SK-N-MC (cell line): ENCODE measurements at places on chromosomes 3 and 15.

- DNase-seq: no peak
These were observed 567.3 kb upstream of the ZNF717 start for GRCh38 chr3:76352511-76353284.

DNA sequence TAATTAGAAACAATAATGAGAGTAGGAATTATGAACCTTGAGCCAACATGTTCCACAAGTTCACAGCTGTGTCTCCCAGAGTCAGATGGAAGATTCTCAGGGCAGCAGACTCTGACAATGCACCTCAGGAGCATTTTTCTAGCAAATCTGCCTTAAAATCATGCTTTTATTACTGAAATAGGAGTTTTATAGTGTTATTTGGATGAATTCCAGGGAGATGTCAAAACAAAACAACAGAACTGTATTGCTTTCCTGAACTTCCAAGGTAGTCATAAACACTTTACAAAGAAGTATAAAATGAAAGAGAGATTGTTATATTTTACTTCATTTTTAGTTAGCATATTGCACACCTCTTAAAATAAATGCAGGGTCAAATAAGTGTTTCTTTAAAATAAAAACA lies 77.0 kb downstream of the P3H2 start:
- no peak for DNase-seq

- no peak for DNase-seq
These were observed 33.9 kb downstream of the HRH1 start for GRCh38 chr3:11188231-11188630.

- no peak for DNase-seq
These were observed 83.4 kb upstream of the WNT7A start for GRCh38 chr3:13963137-13963886.

DNA sequence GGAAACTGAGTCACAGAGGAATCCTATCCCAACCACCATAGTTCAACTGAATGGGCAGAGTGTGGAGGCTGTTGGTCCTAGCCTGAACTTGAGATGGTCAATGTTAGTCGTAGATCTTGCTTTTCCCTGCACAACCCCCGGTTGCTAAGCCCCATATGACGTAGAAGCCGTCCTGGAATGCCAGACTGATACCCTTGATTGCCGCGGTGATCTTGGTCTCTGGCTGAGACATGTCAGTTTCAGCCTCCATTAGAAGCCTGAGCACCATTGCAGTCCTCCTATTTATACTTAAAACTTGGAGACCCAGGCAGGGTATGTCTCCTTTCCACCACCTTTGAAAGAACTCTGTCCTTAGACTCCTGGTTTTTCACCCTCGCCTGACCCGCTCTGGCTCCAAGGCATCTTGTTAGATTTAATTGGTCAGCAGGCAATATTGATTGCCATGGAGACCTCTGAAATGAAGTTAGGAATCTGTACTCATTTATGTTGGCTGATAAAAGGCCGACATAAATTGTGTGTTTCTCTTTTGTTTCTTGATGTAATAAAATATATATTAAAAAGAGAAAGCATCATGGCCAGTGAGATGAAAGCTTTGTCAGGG lies 53.4 kb downstream of the RPLP1 start:
- no peak for DNase-seq

DNA sequence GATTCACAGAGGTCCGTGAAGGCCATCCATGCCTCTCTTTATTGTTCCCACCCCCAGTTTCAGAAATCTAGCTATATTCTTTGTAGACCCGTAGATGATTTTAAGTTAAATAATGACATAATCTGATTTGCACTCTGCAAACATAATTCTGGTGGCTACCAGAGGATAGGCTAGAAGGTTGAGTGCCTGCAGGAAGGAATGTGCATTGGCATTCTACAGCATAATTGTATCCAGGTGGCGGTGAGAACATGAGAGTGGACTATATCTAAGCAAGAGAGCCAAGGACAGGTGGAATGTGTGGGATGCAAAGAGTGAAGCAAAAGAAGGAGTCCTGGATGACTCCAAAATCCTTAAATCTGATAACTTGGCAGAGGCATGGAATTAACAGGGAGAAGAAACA lies 298.5 kb upstream of the MME start:
- DNase-seq: no peak

DNA sequence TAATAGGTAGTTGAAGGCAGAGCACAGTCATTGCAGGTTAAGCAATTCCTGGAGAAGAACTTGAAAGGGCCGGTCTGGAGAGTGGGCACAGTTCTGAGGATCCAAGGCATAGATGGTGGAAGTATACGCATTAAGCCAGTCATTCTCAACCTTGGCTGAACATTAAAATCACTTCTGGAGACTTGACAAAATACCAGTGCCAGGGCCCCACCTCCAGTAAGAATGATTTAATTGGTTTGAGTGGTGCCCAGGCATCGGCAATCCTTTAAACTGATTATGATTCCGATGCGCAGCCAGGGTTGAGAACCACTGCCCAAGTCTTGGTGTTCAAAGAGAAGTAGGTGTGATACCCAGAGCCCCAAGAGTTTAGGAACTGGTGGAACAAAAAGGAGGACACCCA lies 6.9 kb upstream of the HOMER2 start:
- DNase-seq: no peak

GRCh38 chr3:183492849-183493179 lies 62.7 kb downstream of the KLHL6 start:
- no peak for DNase-seq
